ENCODE measurements at places on chromosomes 5 and 9. TPM values are rescaled to one million over a fixed set of nuclear protein-coding genes. Genes with fewer than 3 reads are reported as not detected.

Gene ZFP2
- 0.56 TPM for total RNA-seq

Gene UBAP2
- total RNA-seq, result 12.5 TPM

GRCh38 chr5:144548936-144549335 is 378.3 kb downstream of the KCTD16 start:
- DNase-seq, result no peak
- no peak overlapping the region for H3K4me3 ChIP-seq
- H3K4me1 ChIP-seq, result no peaks in the 10 kb centered on the region
- H3K27ac ChIP-seq, result no peak overlapping the region
- no peaks in the 10 kb centered on the region for H3K27me3 ChIP-seq

DNA sequence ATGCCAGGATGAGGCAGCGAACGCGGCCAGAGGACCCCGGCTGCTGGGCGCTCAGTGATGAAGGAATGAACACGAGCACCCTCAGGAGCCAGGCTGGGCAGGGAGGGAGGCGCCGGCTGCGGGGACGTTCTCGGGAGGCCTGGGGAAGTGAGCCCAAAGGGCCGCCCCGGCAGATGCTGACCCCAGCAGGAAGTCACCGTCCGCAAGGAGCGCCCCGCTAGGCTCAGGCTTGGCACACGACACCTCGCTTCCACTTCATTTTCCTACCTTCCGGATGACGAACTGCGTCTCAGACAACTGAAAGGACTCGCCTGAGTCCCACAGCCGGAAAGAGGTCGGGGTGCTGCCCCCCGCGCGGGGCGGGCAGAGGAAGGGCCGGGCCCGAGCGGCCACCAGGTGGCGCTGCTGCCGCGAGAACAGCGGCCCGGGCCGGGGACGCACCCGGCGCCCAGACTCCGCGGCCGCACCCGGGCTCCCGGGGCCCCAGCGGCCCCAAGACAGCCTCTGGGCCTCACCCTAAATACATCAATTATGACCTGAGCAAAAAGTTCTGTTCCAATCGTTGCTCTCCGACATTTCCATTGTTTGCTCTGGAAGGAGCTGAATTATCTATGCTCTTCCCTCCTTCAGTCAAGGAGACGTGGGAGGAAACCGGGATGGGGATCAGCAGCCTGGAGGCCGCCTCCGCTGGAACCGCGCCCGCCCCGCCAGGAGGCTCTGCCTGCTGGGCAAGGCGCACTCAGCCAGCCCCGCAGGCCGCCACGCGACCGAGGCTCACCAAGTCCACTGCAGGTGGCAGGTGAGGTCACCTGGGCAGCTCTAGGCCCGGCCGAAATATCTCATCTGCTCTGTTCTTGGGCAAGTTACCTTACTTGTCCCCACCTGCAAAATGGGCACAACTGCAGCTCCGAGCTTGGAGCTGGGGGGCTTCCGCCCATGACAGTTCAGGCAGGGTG is 107.0 kb downstream of the ZNF354C start:
- no peak overlapping the region for H3K4me3 ChIP-seq
- peak; percentile 27 for DNase-seq
- H3K4me1 ChIP-seq, result no peaks in the 10 kb centered on the region
- H3K36me3 ChIP-seq, result peaks cover 7% of the 10 kb centered on the region

DNA sequence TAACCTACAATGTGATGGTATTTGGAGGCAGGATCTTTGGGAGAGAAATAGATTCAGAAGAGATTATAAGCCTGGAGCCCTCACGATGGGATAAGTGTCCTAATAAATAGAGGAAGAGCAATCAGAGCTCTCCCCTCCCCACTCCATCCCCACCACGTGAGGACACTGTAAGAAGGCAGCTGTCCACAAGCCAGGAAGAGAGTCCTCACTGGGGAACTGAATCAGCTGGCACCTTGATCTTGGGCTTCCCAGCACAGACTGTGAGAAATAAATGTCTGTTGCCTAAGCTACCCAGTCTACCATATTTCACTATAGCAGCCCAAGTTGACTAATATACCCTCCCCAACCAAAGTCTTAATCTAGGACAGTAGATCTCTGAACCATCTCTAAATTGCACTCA is 118.1 kb downstream of the SUSD1 start:
- peaks cover 18% of the 10 kb centered on the region for H3K4me1 ChIP-seq
- no peaks in the 10 kb centered on the region for H3K36me3 ChIP-seq
- H3K27me3 ChIP-seq, result no peaks in the 10 kb centered on the region
- no peak for DNase-seq

- no peak for DNase-seq
- H3K4me3 ChIP-seq, result no peak overlapping the region
- H3K36me3 ChIP-seq, result no peaks in the 10 kb centered on the region
- H3K27me3 ChIP-seq, result no peaks in the 10 kb centered on the region
These were observed 118.5 kb upstream of the GNA14 start for GRCh38 chr9:77766587-77766986.

GRCh38 chr9:134204991-134205578 is 40.7 kb upstream of the RNU6ATAC start:
- no peak overlapping the region for H3K27ac ChIP-seq
- no peak overlapping the region for H3K4me3 ChIP-seq
- peaks cover 12% of the 10 kb centered on the region for H3K27me3 ChIP-seq
- DNase-seq, result no peak
- H3K36me3 ChIP-seq, result no peaks in the 10 kb centered on the region

DNA sequence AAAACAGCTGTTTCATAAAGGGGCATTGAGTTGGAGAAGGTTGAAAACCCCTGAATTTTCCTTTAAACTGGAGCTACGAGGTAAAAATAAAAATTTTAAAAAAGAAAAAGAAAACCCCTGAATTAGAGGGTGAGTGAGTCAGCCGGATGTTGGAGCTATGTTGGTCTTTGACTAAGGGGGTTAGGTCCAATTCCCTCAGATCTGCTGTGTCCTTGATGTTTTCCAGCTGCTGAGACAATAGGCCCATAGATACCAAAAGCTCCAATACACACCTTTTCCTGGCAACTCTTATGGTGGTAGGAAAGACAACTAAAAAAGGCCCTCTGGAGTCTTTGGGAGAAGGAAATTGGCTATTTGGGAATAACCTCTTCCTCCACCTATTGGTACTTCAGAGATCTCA is 79.4 kb upstream of the SAP30L start:
- no peaks in the 10 kb centered on the region for H3K27me3 ChIP-seq
- peak; percentile 82 for DNase-seq
- no peak overlapping the region for H3K27ac ChIP-seq
- H3K4me3 ChIP-seq, result no peak overlapping the region
- H3K4me1 ChIP-seq, result peaks cover 34% of the 10 kb centered on the region
- 0 out of 2 replicates have a peak, but pooled peaks cover 2% of the 10 kb centered on the region for H3K36me3 ChIP-seq

DNA sequence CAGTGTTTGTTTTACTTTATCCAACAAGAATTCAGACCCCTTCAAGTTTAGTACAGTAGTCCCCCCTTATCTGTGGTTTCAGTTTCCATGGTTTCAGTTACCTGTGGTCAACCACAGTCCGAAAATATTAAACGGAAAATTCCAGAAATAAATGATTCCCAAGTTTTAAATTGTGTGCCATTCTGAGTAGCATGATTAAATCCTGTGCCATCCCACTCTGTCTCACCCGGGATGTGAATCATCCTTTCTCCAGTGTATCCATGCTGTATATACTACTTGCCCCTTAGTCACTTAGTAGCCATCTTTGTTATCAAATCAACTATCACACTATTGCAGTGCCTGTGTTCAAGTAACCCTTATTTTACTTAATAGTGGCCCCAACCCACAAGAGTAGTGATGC is 153.8 kb upstream of the RASA1 start:
- H3K27me3 ChIP-seq, result no peaks in the 10 kb centered on the region
- no peak overlapping the region for H3K4me3 ChIP-seq

Gene TTC16
- not detected for total RNA-seq

Gene GABRA6
- not detected for total RNA-seq

Gene PCDHB4
- not detected for total RNA-seq

Gene FOXD4L6
- total RNA-seq, result not detected

- no peaks in the 10 kb centered on the region for H3K36me3 ChIP-seq
- H3K27ac ChIP-seq, result no peak overlapping the region
- no peaks in the 10 kb centered on the region for H3K27me3 ChIP-seq
- H3K4me1 ChIP-seq, result no peaks in the 10 kb centered on the region
These were observed 222.2 kb upstream of the TMEM161B start for GRCh38 chr5:88490874-88491273.

Gene CCDC192
- not detected for total RNA-seq

DNA sequence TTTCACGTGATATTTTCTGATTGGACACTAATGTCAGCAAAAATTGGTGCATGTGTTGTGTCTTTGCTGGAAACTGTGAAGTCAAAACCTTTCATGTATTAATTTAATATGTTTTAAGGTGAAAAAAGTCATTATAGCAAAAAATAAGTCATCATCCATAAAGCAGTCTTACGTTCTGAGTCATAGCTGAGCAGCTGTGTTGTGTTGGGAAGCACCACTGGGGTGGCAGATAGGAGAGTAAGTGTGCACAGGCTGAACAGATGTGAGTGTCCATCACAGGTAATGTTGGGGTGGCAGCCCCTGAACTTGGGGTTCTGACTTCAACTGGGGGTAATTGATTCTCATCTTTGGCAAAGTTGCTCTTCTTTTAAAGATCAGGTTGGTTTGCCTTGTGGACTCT is 156.8 kb downstream of the NXNL2 start:
- no peak overlapping the region for H3K4me3 ChIP-seq
- H3K27ac ChIP-seq, result no peak overlapping the region
- H3K4me1 ChIP-seq, result peaks cover 8% of the 10 kb centered on the region
- no peaks in the 10 kb centered on the region for H3K27me3 ChIP-seq

- no peak overlapping the region for H3K27ac ChIP-seq
- H3K4me3 ChIP-seq, result no peak overlapping the region
These were observed 5.5 kb upstream of the PDLIM7 start for GRCh38 chr5:177502886-177503285.

DNA sequence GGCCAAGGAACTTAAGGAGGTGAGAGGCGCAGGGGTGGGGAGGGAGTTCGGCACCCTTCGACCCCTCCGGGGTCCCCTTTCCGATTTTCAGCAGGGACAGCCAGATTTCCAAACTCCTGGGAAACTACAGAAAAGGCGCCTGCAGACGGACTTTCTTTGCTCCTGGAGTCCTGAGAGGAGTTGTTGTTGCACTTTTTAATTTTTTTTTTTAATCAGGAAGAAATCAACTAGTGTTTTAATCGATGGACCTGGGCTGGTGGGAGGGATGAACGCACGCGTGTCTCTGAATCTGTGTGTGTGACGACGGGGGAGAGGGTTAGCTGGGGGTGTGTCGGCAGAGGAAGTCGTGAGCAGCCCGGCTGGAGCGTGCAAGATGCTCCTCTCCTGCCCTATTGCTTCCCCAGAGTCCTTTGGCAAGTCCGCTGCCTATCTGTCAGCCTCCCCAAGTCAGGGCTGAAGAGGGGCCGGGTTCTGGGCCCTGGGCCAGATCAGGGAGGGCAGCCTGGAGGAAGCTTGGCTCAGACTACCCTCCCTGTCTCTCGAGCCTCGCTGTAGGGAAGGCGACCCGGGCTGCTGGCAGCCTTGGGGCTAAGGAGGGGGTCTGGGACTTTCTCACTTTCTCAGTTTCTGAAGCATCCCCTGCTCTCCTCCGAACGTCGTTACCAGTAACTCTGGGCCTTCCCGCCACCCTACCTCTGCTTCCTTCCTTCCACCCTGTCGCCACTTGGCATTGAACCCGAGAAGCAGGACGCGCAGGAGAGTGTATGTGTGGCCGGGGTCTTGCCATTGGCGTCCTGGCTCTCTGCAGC is 731 bp downstream of the PRR16 start:
- peak overlapping the region; percentile 94 for H3K4me3 ChIP-seq
- H3K4me1 ChIP-seq, result no peaks in the 10 kb centered on the region
- no peaks in the 10 kb centered on the region for H3K36me3 ChIP-seq
- no peaks in the 10 kb centered on the region for H3K27me3 ChIP-seq
- DNase-seq, result peak; percentile 64
- H3K27ac ChIP-seq, result peak overlapping the region; percentile 81

- DNase-seq, result peak; percentile 20
- H3K4me1 ChIP-seq, result peaks cover 2% of the 10 kb centered on the region
- H3K27ac ChIP-seq, result no peak overlapping the region
- H3K27me3 ChIP-seq, result peaks cover 2% of the 10 kb centered on the region
- no peaks in the 10 kb centered on the region for H3K36me3 ChIP-seq
- H3K4me3 ChIP-seq, result no peak overlapping the region
These were observed 182.9 kb upstream of the MAP1B start for GRCh38 chr5:71924325-71924724.

GRCh38 chr9:129720181-129720864 is 32.5 kb downstream of the PTGES start:
- no peak overlapping the region for H3K4me3 ChIP-seq
- peaks cover 33% of the 10 kb centered on the region for H3K36me3 ChIP-seq
- no peak overlapping the region for H3K27ac ChIP-seq
- DNase-seq, result no peak
- peaks cover 6% of the 10 kb centered on the region for H3K4me1 ChIP-seq
- H3K27me3 ChIP-seq, result no peaks in the 10 kb centered on the region

GRCh38 chr5:96781031-96781971 is 26.4 kb downstream of the ERAP1 start:
- H3K36me3 ChIP-seq, result peaks cover 17% of the 10 kb centered on the region
- H3K4me3 ChIP-seq, result no peak overlapping the region
- DNase-seq, result peak; percentile 49
- no peaks in the 10 kb centered on the region for H3K27me3 ChIP-seq

Gene RANBP17
- total RNA-seq, result 29.7 TPM

DNA sequence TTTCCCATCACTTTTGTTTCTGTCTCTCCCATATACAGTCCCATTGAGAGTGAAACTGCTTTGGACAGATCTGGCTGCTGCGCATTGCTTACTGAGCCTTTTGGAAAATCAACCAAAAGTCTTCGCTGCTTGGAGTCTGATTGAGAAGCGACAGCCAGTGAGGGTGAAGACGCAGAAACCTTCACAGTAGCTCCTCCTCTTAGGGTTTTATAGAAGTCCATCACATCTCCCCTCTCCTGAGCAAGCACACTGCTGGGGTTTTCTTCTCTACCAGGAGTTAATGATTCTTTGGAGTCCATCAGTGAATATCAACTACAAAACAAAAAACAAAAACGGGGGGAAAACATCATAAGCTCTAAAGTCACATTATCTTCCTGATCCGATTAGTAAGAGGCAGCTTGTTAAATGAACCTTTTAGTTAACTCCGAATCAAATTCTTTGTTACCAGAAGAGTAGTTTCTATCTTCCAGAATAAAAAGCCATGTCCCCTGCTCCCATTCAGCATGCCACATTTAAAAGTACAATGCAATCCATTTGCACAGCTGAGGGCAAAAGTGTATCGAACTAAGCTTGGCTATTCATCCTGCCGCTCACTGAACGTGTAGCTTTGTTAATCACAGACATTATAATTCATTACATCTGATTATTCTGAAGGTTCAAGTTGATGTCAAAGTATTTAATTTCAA is 2.8 kb downstream of the NR3C1 start:
- peak; percentile 60 for DNase-seq
- H3K27ac ChIP-seq, result peak overlapping the region; percentile 37
- H3K36me3 ChIP-seq, result peaks cover 9% of the 10 kb centered on the region
- H3K27me3 ChIP-seq, result no peaks in the 10 kb centered on the region
- H3K4me3 ChIP-seq, result peak overlapping the region; percentile 97
- H3K4me1 ChIP-seq, result peaks cover 6% of the 10 kb centered on the region

DNA sequence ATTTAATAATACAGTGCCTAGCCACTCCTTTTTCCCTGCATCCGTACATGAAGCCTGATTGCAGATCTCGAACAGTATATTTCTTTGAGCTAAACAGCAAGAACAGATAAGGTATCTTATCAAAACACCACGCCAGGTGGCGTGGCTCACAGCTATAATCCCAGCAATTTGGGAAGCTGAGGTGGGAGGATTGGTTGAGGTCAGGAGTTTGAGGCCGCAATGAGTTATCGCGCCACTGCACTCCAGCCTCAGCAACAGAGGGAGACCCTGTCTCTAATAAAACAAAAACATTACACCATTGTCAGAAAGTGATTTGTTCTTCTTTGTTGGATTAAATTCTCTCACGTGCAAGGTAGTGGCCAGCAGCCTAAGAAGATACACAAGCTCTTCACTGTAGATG is 291.2 kb upstream of the DMRT1 start:
- no peaks in the 10 kb centered on the region for H3K36me3 ChIP-seq
- no peak for DNase-seq
- H3K27ac ChIP-seq, result no peak overlapping the region

Data from IMR-90 (cell line).